ENCODE measurements at places on chromosomes 13 and 19.

GRCh38 chr13:91816263-91816807 is 417.9 kb downstream of the GPC5 start:
- no peak for DNase-seq

- DNase-seq = no peak
These were observed 23.8 kb upstream of the VSTM2B start for GRCh38 chr19:29501816-29502580.

GRCh38 chr19:1243768-1244692 is 2.5 kb downstream of the ATP5F1D start:
- peak; percentile 76 for DNase-seq

DNA sequence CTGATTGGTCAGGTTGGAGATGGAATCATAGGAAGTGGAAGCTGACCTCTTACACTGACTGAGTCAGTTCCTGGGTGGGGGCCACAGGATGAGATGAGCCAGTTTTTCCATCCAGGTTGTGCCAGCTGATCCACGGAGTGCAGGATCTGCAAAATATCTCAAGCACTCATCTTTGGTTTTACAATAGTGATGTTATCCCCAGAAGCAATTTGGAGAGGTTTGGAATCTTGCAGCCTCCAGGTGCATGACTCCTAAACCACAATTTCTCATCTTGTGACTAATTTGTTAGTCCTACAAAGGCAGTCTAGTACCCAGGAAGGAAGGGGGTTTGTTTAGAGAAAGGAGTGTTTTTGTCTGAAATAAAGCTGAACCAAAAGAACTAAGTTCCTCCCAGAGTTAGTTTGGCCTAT is 212.8 kb downstream of the SLITRK6 start:
- DNase-seq = no peak

GRCh38 chr13:21354721-21355120 is 104.4 kb downstream of the ZDHHC20 start:
- no peak for DNase-seq

GRCh38 chr13:78596736-78597601 is 6.4 kb downstream of the POU4F1 start:
- DNase-seq = no peak

- no peak for DNase-seq
These were observed 82.3 kb downstream of the GPR12 start for GRCh38 chr13:26678330-26678729.

DNA sequence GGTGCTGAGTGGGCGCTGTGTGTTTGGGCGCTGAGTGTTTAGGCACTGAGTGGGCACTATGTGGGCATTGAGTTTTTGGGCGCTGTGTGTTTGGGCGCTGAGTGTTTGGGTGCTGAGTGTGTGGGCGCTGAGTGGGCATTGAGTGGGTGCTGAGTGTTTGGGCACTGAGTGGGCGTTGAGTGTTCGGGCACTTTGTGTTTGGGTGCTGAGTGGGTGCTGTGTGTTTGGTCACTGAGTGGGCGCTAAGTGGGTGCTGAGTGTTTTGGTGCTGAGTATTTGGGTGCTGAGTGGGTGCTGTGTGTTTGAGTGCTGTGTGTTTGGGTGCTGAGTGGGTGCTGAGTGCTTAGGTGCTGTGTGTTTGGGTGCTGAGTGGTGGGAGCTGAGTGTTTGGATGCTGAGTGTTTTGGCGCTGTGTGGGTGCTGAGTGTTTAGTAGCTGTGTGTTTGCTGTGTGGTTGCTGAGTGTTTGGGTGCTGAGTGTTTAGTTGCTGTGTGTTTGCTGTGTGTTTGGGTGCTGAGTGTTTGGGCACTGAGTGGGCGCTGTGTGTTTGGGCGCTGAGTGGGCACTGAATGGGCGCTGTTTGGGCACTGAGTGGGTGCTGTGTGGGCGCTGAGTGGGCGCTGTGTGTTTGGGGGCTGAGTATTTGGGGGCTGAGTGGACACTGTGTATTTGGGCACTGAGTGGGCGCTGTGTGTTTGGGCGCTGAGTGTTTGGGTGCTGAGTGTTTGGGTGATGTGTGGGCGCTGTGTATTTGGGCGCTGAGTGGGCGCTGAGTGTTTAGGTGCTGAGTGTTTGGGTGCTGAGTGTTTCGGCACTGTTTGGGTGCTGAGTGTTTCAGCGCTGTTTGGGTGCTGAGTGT is 47.2 kb upstream of the F7 start:
- no peak for DNase-seq

DNA sequence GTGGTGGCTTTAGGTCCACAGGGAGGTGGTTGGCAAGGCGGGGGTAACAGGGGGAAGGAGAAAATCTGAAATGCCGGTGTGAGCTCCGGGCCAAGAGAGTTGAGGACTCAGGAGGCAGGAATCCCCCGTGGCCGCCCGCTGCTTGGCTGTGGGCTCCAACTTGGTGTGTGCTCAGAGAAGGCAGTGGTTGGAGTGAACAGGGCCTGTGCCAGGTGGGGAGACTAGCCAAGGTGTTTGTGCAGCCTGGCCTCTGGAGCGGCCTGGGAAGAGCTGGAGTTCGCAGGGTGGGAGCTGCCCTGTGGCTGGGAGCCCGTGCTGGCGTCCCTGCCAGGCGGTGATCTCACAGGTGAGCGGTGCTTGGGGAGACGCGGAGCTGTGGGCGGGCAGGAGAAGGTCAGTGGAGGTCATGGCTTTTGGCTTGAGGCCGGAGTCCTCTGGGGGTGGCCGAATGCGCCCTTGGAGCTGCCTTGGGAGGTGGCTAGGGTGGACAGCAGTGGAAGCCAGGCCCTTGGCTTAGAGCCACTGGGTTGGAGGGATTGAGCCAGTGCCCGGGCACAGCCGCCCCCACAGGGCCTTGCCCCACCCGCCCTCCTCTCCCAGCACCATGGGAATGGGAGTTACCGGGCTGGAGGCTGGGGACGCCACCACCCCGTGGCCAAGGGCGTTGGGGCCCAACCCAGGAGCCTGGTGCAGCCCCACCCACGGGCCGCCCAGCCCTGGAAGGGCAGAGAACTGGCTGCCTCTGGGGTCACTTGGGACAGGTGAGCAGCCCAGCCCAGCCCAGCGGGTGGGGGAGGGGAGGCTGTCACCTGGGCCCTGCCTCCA is 7.1 kb upstream of the CIRBP start:
- DNase-seq = no peak

GRCh38 chr19:13959962-13960862 is 7.9 kb downstream of the DCAF15 start:
- no peak for DNase-seq

GRCh38 chr19:38932425-38933179 is 1.9 kb downstream of the MRPS12 start:
- no peak for DNase-seq

- DNase-seq = no peak
These were observed 37.5 kb downstream of the N4BP2L2 start for GRCh38 chr13:32501064-32501463.

DNA sequence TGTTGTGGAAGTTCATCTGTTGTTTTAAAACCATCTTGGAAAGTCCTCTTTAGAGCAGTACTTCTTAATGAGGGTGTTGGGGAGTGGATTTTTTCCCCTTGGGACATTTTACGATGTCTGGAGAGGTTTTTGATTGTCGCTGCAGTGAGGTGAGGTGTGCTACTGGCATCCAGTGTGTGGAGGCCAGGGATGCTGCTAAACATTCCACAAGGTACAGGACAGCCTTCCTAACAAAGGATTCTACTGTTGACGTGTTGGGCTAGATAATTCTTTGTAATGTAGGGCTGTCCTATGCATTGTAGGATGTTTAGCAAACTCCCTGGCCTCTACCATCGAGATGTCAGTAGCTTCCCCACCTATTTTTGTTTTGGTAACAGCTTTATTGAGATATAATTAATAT is 33.3 kb downstream of the NAA16 start:
- DNase-seq = no peak

DNA sequence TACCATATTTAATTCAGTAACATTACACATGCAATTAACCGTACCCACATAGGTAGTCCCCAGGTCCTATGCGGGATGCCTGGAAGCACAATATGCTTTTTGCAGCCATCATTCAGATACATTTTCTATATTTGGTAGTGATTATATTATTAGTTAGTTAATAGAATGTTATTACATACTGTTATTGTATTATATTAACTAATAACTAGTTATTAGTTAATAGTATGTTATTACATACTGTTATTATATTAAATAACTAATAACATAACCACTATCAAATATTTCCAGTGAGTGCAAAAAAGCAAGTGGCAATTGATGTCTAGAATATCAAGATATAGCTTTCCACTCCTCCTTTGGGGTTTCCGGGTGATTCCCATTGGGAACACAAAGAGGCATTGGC is 45.5 kb upstream of the CYP2A7 start:
- no peak for DNase-seq

GRCh38 chr19:1434040-1434366 is 4.2 kb upstream of the RPS15 start:
- DNase-seq = no peak

GRCh38 chr13:97139691-97140090 is 82.4 kb upstream of the MBNL2 start:
- DNase-seq = no peak

DNA sequence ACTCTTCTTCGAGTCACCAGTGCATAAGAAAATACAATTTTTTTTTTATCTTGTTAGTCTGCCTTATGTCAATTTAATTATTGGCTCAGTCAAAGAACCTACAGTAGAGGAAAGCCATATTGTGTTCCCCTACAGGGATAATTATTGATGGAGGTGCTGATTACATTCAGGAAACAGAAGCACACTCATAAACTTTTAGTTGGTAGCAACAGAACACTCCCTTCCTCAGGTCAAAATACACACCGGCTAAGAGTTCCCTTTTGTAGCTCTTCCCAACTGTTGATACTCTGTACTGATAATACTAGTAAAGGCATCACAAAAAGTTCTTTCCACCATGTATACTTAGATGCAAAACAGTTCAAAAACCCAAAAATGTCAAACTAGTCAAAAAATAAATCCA is 18.4 kb downstream of the FOXO1 start:
- no peak for DNase-seq

GRCh38 chr19:30722186-30722585 is 350.0 kb downstream of the ZNF536 start:
- no peak for DNase-seq

DNA sequence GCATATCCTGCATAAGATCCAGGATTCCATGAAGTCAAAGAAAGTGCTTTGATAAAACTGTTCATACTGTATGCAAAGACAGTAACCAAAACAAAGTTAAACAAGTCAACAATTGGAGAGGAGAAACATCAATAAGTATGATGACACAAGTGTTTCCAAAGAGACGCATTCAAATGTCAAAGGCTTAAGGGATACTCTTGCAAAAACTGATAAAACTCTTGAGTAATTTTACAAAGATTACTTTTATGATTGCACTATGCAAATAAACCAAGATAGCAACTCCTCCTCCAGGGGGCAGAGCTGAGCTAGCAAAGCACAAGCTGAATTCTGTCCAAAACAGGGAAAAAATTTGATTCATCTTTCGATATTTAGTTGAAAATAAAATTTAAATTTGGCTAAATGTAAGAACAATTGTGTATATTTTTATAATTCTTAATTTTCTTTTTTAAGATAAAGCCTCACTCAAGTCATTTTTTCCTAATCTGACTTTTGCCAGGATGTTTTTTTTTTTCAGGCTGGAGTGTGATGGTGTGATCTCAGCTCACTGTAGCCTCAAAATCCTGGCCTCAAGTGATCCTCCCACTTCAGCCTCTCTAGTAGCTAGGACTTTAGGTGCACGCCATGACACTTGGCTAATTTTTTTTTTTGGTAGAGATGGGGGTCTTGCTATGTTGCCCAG is 84.0 kb downstream of the MZT1 start:
- DNase-seq = no peak

GRCh38 chr19:28655054-28655453 is 557.9 kb downstream of the UQCRFS1 start:
- DNase-seq = no peak

- no peak for DNase-seq
These were observed 1065.8 kb upstream of the MIR17HG start for GRCh38 chr13:90281709-90282108.

DNA sequence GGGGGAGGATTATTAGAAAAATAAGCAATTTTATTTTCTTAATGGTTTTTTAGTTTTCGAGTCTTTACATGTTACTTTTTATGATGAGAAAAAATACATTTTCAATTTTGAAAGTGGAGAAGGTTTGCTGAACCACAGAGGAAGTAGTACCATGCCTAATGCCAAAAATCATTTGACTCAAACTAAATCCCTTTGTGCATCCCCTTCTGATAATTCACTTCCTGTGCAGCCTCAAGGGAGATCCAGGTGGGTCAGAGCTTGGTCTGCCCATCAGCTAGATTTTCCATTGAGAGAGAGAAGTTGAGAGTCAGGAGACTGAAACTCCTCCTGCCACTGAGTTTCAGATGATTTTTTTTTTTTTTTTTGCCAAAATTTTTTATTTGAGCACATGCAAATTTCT is 571.7 kb downstream of the LIG4 start:
- DNase-seq = no peak

DNA sequence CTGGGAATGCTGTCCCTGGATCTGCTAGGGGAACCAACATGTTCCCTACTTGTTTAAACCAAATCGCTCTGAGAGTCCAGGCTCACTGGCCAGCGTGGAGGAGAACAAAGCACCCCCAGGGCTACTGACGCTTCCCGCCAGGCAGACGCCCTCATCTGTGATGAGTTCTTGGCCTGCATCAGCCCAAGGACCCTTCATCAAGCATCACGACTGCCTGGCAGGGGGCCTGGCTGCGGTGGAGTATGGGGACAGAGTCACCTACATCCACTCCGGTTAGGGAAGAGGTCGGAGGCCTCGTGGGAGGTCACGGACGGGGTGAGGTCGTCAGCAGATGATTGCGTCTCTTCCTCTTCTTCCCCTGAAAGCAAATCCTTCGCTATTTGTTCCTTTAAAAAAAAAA is 17.7 kb downstream of the MIER2 start:
- DNase-seq = no peak

DNA sequence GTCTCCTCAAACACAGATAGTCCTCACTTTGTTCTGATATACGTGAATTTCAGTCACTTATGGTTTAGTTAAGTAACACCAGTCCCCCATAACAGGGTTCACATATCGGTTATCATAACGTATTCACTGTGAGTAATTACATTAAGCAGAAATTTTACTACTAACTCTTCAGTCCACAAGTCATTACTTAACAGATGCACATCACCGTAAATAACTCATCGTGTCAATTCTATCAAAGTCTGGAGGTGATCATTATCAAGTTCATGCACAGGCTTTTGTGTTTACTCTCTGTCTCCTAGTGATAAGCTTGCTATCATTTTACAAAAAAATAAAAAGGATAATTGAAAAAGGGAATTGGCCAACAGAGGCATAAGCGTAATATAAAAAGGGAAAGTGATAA is 287.4 kb upstream of the ATXN8OS start:
- DNase-seq = no peak

- no peak for DNase-seq
These were observed 19.2 kb downstream of the RYR1 start for GRCh38 chr19:38452430-38453366.

DNA sequence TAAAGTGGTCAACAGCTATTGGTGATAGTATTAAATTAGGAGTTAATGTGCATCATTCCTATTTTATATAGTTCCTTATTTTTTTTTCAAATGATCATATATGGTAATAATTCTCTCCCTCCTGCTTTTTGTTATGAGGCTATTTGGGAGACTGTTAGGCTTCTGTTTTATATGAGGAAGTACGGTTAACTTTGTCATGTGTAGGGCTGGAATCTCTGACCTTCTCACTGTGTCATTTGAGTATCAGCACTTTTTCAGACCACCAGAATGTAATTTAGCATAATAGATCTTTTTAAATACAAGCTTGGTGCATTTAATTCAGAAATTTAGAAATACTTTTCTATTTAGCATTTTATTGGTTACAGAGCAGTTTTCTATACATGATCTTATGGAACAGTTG is 7.7 kb downstream of the DGKH start:
- no peak for DNase-seq

Data from stimulated activated CD8-positive, alpha-beta memory T cell treated with anti-CD3 and anti-CD28 coated beads, Interleukin-15, amount 100 ng/mL, for 4 hours (primary cell).